ENCODE measurements at places on chromosomes 13 and 19.

GRCh38 chr13:41788552-41788951, 172.4 kb downstream of the VWA8 start:
- no peak for DNase-seq

DNA sequence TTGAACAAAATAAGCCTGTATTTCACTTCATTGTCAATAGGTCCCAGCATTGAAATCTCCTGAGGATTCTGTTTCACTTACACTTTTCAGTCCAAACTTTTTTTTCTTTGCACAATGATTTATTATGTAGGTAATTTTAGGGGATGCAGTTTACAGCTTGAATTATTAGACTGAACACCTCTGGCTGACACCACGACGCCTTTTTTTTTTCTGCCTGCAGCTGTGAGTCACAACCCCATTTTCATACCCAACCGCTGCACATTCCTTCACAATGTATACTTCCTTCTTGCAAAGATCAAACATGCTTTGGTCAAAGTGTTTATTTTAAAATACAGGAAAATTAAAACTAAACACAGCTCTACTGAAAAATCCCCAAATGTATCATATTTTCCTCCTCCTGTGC, 11.4 kb downstream of the ZIC2 start:
- no peak for DNase-seq

GRCh38 chr13:49376121-49376520, 67.7 kb downstream of the CAB39L start:
- DNase-seq, result no peak

GRCh38 chr13:45226024-45226423, 25.2 kb upstream of the KCTD4 start:
- no peak for DNase-seq

DNA sequence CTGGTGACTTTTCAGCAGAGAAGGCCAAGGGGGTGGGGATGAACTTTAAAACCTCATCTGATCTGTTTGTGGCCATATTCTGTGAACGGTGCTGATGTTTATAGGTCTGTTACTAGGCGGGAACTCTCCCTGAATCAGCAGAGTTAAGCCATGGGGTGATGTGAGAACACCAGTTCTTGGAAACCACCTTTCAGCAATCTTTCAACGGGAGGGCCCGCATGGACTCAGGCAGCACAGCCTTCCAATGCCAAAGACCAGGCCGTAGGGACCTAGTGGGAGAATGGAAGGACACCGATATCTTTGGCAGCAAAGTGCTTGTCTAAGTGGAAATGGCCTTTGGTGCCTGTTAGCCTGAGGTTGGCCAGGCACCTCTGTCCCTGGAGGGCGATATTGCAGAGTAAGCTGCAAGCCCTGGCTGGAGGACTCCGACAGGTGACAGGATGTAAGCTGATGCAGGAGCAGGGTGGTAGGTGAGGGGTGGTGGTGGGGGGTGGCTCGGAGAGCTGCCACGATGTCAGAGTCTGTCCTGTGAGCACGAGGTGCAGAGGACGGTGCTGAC, 57.0 kb downstream of the ERCC5 start:
- DNase-seq, result no peak

DNA sequence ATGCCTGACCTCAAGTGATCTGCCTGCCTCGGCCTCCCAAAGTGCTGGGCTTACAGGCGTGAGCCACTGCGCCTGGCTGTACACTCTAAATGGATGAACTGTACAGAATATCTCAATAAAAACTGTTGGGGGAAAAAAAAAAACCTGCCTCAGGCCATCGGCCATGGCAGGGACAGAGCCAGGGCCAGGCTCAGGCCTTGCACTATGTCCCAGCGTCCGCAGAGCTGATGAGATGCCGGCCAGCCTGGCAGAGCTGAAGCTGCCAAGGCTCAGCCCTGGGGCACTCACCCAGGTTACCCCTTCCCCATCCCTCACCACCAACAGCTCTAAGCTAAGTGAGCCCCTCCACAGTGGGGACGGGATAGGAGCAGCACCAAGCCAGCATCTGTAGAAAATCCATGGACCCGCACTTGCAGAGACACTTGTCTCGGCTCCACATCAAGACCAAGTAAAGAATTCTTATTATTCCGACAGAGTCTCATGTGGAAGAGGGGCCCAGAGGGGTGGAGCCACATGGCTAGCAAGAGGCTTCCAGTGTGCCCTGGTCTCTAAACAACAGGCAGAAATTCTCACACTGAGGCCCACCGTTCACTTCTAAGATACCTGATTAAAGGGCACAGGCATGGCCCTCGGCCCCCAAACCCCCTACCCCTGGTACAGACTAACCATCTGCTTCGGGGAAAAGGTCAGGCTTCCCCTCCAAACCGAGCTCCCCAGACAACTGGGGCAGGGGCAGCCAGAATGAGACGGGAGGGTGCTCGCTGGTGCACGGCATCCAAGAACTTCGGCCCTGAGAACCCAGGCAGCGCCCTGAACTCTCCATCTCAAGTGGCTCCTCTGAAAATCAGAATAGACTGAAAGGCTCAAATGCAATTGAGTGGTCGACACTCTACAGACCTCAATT, 5.8 kb downstream of the PPP6R1 start:
- no peak for DNase-seq

- DNase-seq, result no peak
Measured at GRCh38 chr19:21604351-21604926, 99.0 kb downstream of the ZNF429 start.

DNA sequence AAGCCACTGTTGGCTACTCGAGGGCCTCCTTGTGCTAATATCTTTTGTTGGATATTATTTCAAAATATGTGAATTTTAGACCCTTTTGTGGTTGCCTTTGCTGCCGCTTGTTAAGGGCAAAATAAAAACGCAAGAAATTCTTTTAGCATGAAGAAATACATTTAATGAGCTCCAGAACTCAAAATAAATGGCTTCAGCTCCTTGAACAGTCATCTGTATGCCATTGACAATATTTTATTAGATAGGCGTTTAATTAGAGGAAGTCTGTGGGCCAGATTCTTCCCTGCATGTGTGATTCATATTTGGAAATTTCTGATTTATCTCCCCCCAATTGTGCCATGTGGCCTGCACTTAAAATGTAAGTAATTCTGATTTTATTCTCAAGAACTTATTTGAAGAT, 177.2 kb downstream of the STK24 start:
- no peak for DNase-seq

- DNase-seq, result no peak
Measured at GRCh38 chr13:95480131-95480545, 72.4 kb upstream of the CLDN10 start.

DNA sequence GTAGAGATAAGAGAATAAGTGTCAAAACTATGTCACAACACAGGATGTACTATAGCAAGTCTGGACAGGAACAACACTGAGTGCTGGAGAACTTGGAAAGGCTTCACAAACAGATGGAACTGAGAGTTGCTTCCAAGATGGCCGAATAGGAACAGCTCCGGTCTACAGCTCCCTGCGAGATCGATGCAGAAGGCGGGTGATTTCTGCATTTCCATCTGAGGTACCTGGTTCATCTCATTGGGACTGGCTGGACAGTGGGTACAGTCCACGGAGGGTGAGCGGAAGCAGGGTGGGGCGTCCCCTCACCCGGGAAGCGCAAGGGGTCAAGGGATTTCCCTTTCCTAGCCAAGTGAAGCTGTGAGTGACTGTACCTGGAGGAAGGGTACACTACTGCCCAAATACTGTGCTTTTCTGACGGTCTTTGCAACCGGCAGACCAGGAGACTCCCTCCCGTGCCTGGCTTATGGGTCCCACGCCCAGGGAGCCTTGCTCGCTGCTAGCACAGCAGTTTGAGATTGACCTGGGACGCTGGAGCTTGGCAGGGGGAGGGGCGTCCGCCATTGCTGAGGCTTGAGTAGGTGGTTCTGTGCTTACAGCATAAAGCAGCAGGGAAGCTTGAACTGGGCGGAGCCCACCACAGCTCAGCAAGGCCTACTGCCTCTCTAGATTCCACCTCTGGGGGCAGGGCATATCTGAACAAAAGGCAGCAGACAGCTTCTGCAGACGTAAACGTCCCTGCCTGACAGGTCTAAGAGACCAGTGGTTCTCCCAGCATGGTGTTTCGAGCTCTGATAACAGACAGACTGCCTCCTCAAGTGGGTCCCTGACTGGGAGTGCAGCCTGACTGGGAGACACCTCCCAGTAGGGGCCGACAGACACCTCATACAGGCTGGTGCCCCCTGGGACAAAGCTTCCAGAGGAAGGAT, 46.0 kb downstream of the USP12 start:
- DNase-seq, result no peak

DNA sequence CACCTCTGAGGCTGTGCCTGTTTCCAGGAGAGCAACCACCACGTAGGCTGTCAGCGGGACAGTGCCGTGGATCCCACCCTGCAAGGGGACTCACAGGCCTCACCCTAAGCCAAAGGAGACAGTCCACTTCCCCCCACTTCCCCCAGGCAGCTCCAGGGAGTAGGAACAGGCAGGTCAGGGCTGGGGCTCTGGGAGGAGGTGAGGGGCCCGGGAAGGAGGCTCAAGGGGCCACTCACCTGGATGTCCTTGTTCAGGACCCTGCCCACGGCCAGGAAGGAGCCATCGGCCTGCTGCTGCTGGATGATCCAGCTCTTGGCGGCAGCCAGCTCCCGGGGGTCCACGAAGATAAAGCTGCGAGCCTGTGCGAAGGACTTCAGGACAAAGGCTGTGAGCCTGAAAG, 25.6 kb downstream of the F2RL3 start:
- DNase-seq, result no peak

- no peak for DNase-seq
Measured at GRCh38 chr13:45994752-45995151, 57.8 kb downstream of the ZC3H13 start.

DNA sequence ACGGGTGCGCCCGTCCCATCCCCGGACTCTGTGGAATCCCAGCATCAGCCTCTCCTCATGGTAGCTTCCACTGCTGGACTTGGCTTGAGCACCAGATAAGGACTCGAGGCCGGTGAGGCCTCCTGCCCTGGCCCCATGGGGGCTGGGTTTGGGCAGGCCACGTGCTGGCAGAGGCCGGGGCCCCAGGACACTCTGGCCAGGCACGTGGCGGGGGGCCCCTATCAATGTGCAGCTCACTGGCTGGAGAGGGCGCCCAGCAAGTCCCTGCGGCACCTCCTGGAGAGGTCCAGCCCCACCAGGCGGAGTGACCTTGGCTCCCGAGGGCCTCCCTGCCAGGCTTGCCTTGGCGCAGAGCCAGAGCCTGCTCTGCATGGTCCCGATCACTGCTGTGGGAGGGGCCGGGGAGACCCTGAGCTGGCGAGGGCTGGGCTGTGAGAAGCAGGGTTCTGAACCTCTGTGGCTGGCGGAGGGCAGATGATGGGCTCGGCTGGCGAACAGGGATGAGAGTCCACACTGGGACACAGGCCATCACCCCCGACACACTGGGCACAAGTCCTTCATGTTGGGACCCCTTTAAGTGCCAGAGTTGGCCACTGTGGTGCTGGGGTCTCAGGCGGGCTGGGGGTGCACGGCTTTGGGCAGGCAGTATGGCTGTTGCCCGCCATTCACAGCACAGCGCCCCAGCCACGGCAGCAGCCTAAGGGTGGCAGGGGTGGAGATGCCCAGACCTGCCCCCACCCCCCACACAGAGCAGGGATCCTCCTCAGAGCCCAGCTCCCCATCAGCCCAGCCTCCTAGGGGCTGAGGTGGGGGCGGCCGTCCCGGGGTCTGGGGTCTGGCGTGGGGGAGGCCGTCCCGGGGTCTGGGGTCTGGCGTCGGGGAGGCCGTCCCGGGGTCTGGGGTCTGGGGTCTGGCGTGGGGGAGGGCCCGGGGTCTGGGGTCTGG, 19.1 kb downstream of the CEBPG start:
- no peak for DNase-seq

DNA sequence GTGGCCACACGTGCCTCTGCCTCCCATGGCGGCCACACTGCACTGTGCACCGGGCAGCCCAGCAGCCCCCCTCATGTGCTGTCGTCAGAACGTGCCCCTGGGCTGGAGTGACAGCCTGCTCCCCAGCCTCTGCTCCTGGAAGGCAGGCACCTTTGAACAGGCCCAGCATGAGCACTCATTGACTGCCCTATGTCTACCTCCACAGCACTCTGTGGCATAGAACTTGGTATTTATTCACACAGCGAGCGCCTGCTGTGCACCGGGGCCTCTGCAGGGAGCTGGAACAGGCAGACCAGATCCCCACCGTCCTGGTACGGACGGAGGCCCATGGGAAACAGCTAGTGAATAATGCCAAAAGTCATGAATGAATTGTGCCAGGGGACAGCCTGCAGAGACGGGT, 53.7 kb downstream of the DPF1 start:
- no peak for DNase-seq

GRCh38 chr19:41175801-41176777, 16.9 kb upstream of the CYP2S1 start:
- DNase-seq, result peak; percentile 18

DNA sequence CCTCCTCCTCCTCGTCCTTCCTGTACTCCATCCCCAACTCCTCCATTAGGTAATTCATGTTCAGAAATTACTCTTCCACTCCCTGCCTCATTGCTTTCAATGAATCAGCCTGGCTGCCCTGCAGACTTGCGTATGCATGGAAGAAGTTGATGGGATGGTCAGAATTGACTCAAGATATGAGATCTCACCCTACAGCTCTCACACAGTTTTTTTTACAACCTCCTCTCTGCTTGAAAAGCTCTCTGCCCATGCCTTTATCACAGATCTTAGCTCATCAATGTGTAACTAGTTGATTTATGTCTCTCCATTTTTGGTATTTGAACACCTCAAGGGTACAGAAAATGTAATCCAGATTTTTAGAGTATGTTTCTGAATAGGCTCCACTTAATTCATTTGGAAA, 506.9 kb downstream of the TBC1D4 start:
- no peak for DNase-seq

GRCh38 chr13:72072261-72072660, 205.3 kb upstream of the DACH1 start:
- DNase-seq, result no peak

DNA sequence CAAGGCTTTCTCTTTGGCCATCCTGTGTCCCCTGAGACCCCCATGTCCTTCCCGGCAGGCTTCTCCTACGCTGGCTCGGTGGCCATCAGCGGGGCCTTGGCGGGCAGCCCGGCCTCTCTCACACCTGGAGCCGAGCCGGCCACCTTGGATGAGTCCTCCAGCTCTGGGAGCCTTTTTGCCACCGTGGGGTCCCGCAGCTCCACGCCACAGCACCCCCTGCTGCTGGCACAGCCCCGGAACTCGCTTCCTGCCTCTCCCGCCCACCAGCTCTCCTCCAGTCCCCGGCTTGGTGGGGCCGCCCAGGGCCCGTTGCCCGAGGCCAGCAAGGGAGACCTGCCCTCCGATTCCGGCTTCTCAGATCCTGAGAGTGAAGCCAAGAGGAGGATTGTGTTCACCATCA, 14.2 kb downstream of the PLEKHJ1 start:
- DNase-seq, result no peak

All from activated T-helper 1 cell treated with Interleukin-2 at 50 U/mL for 16 hours (primary cell).